ENCODE measurements at places on chromosomes 5 and 9. TPM values are rescaled to one million over a fixed set of nuclear protein-coding genes. Genes with fewer than 3 reads are reported as not detected.

GRCh38 chr5:90965110-90965685 lies 406.6 kb downstream of the ADGRV1 start:
- DNase-seq, result no peak

S100Z gene
- not detected for total RNA-seq

NUTM2G gene
- not detected for total RNA-seq

SARDH gene
- 7.2 TPM for total RNA-seq

CDC20B gene
- total RNA-seq, result not detected

Data from mammary epithelial cell (primary cell).